Lower lobe of right lung (tissue), 2 donors: ENCODE measurements at places on chromosomes 3 and 15. TPM values are rescaled to one million over a fixed set of nuclear protein-coding genes. Genes with fewer than 3 reads are reported as not detected.

GOLGA8G gene
- total RNA-seq: not detected

PLA2G4D gene
- total RNA-seq: not detected

GXYLT2 gene
- 6.7 TPM for total RNA-seq

NEK10 gene
- total RNA-seq: 9.4 TPM

NANOGP8 gene
- total RNA-seq: 0.59 TPM

SPG21 gene
- total RNA-seq: 110 TPM

GOLGA6B gene
- not detected for total RNA-seq

HHATL gene
- total RNA-seq: 1.0 TPM

COL6A5 gene
- 4.5 TPM for total RNA-seq

ACP3 gene
- 19.9 TPM for total RNA-seq

FRMD5 gene
- 0.12 TPM for total RNA-seq

CALML4 gene
- 7.3 TPM for total RNA-seq

MYL3 gene
- total RNA-seq: 2.0 TPM

SHF gene
- total RNA-seq: 6.4 TPM

RPP25 gene
- total RNA-seq: 17.0 TPM

FBXO40 gene
- 0.09 TPM for total RNA-seq

LYZL4 gene
- not detected for total RNA-seq

SAMD7 gene
- not detected for total RNA-seq

SLCO2A1 gene
- 204 TPM for total RNA-seq

ANKDD1A gene
- 5.0 TPM for total RNA-seq

TICRR gene
- 0.32 TPM for total RNA-seq

P2RY13 gene
- total RNA-seq: 14.4 TPM

MEX3B gene
- 1.8 TPM for total RNA-seq

TXNRD3 gene
- 8.7 TPM for total RNA-seq

KPNA4 gene
- total RNA-seq: 61.6 TPM

GPR62 gene
- total RNA-seq: not detected

RASGRF1 gene
- total RNA-seq: 82.6 TPM

NR1I2 gene
- total RNA-seq: 0.21 TPM

TMEM44 gene
- total RNA-seq: 22.7 TPM

NOX5 gene
- total RNA-seq: not detected

GRK7 gene
- not detected for total RNA-seq

ALPK3 gene
- 14.0 TPM for total RNA-seq

EAF2 gene
- total RNA-seq: 7.3 TPM

CCDC54 gene
- total RNA-seq: not detected
